ENCODE measurements at places on chromosomes 5 and 9.
A peak's percentile ranks its signal among the peaks of the same experiment; 100 is the strongest.

DNA sequence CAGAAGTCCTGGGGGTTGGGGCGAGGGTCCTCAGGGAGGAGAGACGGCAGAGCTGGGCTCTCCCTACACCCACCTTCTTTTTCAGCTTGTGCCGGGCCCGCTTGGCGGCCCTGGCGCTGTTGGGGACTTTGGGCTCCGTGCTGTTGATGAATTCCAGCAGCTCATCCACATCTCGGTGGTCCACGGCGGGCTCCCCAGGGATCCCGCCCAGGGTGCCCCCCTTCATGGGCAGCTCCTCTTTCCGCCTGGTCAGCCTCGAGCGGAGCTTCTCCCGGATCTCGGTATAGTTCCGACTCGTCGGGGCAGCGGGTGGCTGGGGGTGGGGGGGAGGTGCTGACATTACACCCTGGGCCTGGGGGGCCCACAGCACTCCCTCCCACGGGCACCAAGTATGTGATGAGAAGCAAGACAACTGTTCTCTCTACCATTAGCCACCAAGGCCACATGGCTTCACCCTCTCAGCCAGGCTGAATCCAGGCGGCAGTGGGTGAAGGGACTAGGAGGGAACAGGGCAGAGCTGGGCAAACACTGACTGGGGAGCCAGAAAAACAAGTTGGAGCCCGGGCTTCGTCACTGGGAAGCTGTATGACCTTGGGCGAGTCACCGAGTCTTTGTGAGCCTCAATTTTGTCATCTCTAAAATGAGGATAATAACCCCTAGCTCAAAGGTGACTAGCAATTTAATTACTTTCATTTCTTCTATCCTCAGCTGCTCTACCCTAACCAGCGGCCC lies 14.6 kb upstream of the DDX41 start:
- no peak for DNase-seq

GRCh38 chr9:135294836-135295235 lies 184.7 kb upstream of the PPP1R26 start:
- no peak for DNase-seq

GRCh38 chr5:173211284-173211683 lies 23.7 kb downstream of the NKX2-5 start:
- no peak for DNase-seq

GRCh38 chr9:2745560-2746380 lies 28.5 kb downstream of the KCNV2 start:
- DNase-seq: no peak

- peak; percentile 67 for DNase-seq
Measured at GRCh38 chr5:126003309-126003708, 419.9 kb upstream of the GRAMD2B start.

GRCh38 chr5:100856462-100856861 lies 46.6 kb downstream of the ST8SIA4 start:
- DNase-seq: no peak

GRCh38 chr9:656926-657568 lies 184.4 kb upstream of the DMRT1 start:
- no peak for DNase-seq

GRCh38 chr5:79001471-79001870 lies 16.4 kb upstream of the ARSB start:
- DNase-seq: peak; percentile 35

DNA sequence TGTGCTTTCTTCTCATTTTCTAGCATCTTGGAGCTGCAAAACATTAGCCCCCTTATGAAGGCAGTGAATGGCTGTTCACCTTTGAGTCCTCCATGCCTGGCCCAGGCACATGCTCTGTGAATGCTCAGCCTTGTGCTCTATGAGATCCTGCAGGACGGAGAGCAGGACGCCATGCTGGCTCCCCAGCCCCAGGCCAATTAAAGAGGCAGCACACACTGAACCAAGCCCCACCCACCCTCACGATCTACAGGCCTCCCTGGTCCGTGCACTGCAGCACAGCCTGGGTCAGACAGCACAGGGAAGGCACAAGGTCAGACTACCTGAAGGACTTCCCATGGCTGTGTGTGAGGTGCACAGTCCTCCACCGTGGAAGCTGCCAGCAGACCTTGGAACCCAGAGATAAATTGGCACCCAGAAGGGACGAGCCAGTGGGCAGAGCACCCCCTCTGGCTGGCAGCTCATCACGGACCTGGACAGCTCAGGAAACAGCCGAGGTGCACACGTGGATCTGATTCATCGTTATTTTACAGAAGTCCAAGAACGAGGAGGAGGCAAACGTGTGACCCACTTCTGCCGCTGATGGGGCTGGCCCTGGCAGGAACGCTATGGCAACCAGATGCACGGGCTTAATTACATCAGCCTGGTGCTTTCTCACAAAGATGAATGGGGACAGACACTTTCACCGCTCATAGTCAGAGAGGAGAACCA lies 59.5 kb downstream of the OLFM1 start:
- DNase-seq: no peak

- peak; percentile 34 for DNase-seq
Measured at GRCh38 chr9:121863955-121864354, 212.5 kb downstream of the DAB2IP start.

DNA sequence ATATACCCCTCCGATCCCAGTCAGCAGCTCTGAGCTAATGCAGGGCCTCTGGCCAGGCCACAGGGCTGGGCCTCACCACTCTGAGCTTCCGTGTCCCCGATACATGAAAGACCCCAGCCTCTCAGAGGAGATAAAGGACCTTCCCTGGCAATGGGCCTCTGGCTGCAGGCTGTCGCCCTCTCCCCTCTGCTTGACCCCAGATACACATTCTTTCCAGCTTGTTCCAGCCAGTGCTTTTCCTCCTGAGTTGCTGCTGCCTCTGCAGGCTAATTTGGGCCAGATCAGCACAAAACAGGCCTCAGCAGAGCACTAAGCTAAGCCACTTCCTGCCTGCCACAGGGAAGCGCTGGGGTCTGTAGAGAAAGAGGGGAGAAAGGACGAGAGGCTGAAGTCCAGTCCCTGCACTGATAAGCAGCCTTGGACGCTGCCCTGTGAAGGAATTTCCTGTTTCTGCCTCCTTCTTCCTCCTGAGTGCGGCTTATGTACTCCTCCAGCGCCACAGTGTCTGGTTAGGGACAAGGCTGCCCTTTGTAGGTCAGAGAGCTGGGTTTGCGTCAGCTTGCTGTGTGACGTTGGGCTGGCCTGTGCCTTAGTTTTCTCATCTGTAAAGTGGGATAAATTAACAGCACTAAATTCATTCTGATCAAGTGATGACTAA lies 73.0 kb upstream of the IL17B start:
- peak; percentile 48 for DNase-seq

GRCh38 chr9:118613996-118614395 lies 755.2 kb downstream of the BRINP1 start:
- no peak for DNase-seq

GRCh38 chr5:40034441-40034840 lies 609.7 kb upstream of the DAB2 start:
- no peak for DNase-seq

DNA sequence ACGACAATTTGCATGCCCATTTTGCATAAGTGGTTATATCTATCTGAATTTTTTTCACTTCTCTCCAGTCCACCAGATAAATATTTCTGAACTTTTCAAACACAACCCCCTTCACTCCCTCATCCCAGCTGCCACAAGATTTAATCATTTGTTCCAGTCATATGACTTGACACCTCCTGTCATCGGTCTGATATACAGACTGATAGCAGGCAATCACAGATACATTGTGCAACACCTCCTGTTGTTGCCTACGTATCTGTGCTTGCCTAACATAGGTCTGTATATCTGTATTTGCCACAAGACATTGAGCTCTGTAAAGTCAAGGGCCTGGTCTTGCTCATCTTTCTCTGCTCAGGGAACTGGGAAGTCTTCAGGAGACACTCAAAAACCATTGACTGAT lies 65.6 kb downstream of the GNA14 start:
- DNase-seq: no peak

GRCh38 chr5:168583742-168584482 lies 4.7 kb upstream of the PANK3 start:
- DNase-seq: no peak

DNA sequence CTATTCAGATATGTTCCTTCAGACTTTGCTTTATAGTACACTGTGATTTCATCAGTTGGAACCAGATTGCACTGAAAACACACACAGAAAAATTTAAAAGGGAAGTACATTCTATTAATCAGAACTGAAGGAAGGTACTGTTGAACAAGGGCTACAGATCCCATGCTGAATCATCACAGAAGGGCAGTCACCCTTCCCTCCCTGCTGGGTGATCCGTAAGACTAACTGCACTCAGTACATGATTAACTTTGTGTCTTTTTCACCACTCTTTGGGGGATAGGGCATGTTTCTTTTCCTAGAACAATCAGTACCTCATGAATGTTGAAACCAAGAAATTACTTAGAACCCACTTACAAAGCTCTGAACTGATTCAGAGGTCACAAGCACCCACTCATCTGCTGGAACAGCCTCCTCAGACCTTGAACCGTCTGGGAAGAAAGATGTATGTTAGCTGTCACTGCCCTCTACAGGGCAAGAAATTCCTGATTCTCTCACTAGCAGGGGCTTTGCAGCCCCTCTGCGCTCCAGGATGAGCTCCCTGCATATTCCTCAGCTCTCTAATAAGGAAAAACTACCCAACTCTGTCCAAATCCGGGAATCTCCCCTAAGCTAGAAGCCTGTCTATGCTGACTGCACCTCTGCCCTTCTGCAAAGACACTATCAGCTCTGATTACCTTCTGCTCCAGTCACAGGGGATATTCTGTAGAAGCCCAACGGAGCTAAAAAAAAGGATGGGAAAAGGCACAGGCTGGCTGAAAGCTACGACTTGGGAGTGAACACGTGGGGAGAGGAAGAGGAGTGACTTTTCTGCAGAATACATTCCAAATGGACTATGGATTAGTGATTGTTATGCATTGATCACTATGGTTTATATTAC lies 51.0 kb downstream of the IARS1 start:
- DNase-seq: peak; percentile 49

- peak; percentile 41 for DNase-seq
Measured at GRCh38 chr5:172646716-172647285, 5.7 kb downstream of the NEURL1B start.

Data from AG08395 (cell line).